CD4-positive, alpha-beta T cell treated with Interleukin-10 for 1 hour (primary cell): ENCODE measurements at places on chromosomes 1 and 21.

GRCh38 chr1:202034683-202035462 is 24.5 kb downstream of the ELF3 start:
- no peak for DNase-seq

DNA sequence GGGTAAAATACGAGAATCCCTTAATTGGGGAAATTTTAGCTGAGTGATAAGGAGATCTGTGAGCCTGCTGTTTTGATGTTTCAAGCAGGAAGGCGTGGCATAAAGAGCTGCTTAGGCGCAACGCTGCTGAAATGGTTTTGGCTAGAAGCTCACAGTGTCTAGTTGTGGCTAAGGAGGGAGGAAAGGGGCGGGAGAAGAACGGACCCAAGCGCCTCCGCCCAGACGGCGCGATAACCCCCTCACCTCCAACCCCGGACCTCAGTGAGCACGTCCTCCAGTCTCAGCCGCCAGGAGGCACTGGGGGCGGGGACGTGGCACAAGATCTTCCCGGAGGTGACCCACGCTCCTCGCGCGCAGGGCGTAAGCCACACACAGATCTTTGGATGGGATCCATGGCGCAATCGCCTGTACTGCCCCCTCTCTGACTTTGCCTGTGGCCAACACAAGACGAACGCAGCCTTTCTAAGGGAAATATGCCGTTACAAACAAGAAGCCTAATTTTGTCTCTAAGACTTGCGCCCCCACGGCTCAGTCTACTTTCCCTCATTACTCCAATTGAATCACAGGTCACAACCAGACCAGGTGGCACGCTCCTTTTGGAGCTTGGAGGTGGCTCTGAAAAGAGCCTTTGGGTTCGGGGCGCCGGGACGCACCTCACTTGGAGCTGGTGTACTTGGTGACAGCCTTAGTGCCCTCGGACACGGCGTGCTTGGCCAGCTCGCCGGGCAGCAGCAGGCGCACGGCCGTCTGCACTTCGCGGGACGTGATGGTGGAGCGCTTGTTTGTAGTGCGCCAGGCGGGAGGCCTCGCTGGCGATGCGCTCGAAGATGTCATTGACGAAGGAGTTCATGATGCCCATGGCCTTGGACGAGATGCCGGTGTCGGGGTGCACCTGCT is 23.4 kb upstream of the RNF187 start:
- peak; percentile 70 for DNase-seq

DNA sequence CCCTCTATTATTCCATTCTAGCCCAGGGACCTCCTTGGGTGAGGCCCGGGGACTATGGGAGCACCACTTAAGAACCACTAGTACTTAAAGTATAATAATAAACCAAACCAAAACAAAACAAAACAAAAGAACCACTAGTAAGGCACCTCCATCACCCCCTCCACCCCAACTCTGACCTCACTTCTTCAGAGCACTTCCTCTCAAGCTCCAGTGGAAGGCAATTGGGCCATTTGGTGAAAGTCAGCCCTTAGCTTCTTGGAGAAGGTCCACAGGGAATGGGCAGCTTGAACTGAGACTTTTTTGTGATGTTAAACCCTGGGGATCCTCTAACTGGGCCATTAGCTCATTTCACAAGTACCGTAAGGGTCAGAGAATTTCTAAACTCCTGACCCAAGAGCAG is 237.3 kb downstream of the RHOU start:
- DNase-seq: no peak

DNA sequence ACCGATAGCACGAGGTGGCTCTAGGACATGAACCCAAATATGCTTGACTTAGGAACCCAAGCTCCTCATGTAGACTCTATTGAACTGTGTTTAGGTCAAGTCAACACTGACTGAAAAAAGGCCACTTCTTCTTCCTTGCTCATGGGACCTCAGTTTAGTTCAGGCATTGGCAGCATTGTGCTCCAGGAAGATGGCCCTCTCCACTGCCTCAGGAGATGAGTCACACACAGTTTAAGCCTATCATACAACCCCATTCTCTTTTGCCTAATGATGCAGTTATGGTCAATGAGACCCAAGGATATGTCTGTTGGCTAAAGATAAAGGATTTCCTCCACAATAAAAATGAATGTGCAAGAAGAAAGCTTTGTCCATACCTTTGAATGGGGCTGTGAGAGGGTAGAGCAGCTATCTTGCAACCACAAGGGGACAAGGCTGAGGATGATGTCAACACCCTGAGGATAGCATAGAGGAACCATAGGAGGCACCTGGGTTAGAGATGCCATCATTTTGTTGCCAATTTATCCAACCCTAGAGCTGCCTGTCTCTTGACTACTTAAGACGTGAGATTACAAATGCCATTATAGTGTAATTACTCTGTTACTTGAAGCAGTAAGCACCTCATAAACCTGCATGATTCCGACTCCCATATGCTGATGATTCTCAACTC is 3.0 kb upstream of the TRIM63 start:
- no peak for DNase-seq

- no peak for DNase-seq
Observed at GRCh38 chr1:230147253-230148125, 80.5 kb downstream of the GALNT2 start.

- DNase-seq: no peak
Observed at GRCh38 chr1:104905322-104905721, 1155.6 kb downstream of the AMY1C start.

DNA sequence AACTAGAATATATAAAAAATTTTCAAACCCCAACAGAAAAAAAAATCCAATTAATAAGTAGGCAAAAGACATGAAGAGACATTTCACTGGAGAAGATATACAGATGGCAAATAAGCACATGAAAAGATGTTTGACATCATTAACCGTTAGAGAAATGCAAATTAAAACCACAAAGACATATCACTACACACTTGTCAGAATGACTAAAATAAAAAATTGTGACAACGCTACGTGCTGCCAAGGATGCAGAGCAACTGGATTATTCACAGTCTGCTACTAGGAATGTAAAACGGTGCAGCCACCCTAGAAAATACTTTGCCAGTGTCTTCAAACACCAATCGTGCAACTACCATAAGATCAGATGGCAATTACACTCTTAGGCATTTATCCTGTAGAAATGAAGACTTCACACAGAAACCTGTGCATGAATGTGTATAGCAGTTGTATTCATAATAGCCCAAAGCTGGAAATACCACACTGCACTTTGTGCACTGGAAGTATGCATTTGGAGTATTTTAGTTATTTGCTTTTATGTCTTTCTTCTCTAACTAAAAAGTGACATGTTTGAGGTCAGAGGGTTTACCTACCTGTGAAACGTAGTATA is 75.3 kb upstream of the PALMD start:
- DNase-seq: no peak

DNA sequence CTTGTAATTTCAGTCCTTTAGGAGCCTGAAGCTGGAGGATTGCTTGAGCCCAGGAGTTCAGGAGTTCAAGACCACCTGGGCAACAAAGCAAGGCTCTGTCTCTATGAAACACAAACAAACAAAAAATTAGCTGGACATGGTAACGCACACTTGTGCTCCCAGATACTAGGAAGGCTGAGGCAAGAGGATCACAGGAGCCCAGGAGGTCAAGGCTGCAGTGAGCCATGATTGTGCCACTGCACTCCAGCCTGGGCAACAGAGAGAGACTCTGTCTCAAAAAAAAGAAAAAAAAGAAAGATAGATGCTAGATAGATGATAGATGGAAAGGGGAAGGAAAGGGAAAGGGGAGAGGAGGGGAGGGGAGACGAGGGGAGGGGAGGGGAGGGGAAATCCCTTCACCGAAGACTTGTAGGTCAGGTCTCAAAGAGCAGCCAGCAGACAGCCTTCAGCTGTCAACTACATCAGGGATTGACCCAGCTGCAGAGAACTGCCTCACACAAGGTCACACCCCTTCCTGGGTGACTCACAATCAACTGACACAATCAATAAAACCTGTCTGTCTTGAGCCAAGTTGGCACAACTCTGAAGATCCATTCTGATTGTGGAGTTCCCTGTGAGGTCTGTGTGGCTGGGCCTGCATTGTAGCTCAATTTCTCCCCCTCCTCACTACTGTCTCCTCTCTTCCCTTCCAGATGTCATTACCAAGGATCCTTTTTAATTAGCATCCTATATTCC is 200.6 kb downstream of the RGS7 start:
- no peak for DNase-seq

- no peak for DNase-seq
Observed at GRCh38 chr1:185325413-185325812, 8.4 kb upstream of the IVNS1ABP start.

DNA sequence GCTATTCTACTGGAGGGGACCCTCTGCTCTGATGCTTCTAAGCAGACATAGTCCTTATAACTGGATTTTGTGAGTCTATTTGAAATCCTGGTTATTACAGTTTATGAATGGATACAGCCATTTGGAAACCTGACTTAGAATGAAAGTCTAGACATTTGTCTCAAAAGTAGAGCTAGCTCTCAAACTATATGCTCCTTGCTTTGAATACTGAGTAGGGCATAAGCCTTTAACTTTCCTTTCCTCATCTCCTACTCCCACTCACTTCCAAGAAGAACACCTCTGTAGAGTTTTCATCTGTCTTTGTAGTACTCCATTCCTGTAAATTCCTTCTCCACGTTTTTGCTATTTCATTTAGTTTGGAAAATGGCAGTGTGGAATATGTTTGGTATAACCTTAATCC is 9.0 kb upstream of the ARID1A start:
- no peak for DNase-seq

DNA sequence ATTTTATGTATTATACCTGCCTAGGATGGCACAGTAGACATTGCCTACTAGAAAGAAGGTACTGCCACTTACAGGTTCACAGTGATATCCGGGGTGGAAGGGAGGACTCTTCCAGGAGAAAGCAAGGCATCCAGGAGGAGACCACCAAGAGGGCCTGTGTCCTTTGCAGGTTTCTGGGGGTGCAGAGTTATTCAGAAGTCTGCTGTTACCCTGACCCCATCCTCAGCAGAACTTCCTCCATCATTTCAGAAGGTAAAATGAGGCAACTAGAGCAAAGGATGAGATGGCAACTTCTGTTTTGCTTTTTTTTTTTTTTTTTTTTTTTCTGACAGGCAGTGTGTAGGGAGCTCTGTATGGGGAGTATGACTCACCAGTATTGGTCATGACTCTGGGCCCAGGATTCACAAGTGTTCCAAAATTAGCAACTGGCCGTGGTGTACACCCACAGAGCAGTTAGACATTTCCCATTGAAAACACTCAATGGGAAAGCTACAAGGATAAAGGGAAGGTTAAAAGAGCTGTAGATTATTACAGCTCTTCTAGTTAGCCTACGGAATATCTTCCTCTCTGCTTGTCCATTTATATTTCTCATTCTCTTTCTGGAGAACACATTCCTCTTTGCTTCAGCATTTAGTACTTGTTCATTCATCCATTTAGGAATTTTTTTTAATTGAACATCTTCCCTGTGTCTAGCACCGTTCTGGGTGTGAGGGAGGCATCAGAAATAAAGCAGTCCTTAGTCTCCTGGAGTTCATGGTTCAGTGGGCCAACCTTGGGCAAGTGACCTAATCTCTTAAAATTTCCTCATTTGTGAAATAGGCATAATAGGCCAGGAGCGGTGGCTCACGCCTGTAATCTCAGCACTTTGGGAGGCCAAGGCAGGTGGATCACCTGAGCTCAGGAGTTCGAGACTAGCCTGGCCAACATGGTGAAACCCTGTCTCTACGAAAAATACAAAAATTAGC is 50.5 kb upstream of the PPP2R5A start:
- DNase-seq: peak; percentile 11
